ENCODE measurements at places on chromosomes 6 and 20.

GRCh38 chr20:58173930-58174707 lies 54.3 kb downstream of the ANKRD60 start:
- no peak for DNase-seq

- no peak for DNase-seq
These were observed 16.7 kb downstream of the TRMT11 start for GRCh38 chr6:126002755-126003679.

- no peak for DNase-seq
These were observed 51.3 kb downstream of the ADAT2 start for GRCh38 chr6:143399176-143399575.

- no peak for DNase-seq
These were observed 19.9 kb downstream of the PMEPA1 start for GRCh38 chr20:57689745-57690481.

- no peak for DNase-seq
These were observed 95.2 kb downstream of the KIF13A start for GRCh38 chr6:17892097-17892686.

DNA sequence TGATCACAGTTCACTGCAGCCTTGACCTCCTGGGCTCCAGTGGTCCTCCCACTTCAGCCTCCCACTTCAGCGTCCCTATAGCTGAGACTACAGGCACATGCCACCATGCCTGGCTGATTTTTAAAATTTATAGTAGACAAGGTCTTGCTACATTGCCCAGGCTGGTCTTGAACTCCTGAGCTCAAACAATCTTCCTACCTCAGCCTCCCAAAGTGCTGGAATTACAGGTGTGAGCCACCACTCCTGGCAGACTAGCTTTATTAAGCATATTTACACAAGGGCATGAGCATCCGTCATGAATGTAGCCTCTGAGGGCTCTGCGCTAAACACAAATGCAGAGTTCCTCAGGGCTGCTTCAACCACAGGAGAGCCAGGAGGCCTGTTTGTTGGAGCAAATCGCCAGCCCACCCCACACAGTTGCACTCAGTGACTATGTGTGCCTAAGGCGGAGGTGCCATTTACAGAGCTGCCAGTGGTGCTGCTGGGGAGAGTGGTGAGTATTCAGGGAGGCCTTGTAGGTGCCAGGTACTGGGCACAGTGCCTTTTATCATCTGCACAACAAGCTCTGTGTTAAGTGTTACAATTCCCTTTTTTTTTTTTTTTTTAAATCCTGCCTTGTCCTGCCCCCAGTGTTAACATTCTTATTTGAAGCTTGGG lies 78.2 kb downstream of the PSMG4 start:
- no peak for DNase-seq

DNA sequence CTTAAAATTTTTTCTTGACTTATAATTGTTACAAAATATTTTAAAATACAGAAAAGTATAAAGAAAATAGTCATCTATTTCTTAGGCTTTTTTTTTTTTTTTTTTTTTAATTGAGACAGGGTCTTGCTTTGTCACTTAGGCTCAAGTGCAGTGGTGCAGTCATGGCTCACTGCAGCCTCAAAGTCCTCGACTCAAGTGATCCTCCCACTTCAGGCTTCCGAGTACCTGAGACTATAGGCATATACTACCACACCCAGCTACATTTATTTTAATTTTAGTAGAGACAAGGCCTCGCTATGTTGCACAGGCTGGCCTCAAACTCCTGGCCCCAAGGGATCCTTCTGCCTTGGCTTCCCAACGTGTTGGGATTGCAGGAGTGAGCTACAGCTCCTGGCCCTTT lies 5.3 kb upstream of the ACAT2 start:
- DNase-seq: no peak

- DNase-seq: no peak
These were observed 24.6 kb upstream of the HTR1B start for GRCh38 chr6:77487808-77488425.

- no peak for DNase-seq
These were observed 1.1 kb upstream of the TBC1D32 start for GRCh38 chr6:121335087-121336008.

DNA sequence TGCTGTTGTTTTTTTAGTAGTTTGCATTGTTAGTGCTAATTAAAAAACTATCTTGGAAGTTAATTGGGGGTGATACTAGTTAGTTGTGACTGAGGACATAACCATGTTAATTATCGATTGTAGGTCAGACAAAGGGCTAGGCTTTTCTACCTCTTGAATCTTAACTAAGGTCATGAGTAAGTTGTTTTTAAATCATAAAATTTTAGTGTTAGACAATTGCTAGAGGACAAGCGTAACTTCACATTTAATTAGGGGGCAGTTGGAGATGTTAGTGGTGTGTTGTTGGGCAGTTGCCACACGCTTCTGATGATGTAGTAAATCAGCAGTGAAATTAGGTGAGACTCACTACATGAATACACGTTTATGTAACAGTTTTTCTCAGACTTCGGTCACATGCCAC lies 619.1 kb upstream of the FLRT3 start:
- DNase-seq: no peak

DNA sequence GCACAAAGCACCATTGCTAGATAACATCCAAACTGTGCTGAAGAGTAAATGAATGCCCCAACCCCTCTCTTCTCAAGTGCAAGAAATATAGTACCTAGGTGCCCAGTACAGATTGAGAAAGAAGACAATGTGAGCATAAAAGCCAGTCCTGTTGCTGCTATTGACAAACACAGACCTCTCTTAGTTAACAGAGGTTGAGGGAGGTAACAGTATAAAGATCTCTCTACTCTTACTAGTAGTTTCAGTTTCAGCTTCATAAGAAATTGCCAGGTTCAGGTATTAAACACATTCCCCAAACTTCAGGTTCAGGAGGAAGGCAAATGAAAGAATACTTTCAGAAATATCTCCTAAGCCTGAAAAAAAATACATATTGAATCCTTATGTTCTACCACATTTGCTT lies 31.4 kb downstream of the TBC1D32 start:
- DNase-seq: no peak

- no peak for DNase-seq
These were observed 123.2 kb downstream of the BACH2 start for GRCh38 chr6:90173262-90173925.

DNA sequence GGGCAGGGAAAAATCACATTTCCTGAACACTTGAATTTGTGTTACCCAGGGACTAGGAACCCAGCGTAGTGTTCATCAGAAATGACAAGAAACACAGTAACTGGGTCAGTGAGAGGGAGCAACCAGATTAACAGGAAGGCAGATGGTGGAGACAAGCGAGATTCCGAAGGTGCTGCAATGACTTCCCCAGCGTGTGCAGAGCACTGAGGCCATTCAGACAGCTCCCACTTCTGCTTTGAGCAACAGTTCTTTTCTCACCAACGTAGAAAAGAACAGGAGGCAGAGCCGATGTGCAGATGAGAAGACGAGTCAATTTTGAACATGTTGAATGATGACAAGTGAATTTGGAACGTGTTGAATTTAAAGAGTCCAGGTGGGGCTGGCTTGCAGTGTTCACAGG lies 63.1 kb upstream of the IFNGR1 start:
- DNase-seq: no peak

DNA sequence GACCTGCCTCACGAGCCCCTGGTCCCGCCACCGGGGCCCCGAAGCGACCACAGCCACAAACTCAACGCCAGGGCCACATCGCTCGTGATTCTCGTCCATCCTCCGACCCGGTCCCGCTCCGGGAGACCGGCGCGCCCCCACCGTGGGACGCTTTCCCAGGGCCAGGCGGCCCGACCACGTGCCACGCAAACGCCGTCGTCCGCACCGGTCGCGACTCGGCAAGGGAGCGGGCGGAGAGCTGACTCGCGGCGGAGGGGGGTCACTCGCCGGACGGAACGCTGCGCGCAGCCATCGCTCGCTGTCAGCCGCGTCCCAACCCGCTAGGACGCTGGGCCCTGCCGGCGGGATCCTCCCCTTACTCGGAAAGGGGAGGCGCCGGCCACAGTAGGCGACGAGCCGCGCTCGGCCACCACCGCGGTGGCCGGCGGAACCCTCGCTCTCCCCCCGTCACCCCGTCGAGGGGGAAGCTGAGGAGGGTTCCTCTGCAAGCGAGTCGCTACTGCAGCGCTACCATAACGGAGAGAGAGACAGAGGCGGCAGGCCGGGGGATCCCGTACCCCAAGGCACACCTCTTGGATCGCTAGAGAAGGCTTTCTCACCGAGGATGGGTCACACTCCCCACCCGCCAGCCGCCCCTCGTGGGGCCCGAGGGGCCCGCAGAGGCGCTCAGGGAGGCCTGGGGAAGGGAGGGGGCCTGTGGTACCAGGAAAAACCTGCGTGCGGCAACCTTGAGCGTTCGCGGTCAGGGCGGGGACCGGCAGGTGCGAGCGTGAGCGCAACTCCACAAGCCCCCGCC lies 511.8 kb upstream of the ZNF337 start:
- peak; percentile 21 for DNase-seq

DNA sequence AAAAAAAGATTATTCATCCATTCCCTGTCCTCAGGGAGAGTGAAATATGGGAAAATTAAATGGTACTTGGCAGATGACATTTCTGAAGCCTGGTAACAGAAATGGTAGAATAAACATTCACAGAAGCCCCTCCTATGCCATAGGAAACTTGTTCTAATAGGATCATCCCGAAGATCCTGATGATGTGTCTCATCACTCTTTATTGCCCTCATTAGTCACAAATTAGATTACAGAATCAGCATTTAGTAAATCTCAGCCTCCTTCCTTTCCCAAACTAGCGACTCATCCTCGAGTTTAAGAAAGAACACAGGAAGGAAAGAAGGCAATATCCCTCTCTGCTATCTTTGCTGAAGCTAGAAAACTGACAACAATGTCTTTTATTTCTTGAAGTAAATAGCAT lies 154.4 kb downstream of the TMEM200A start:
- DNase-seq: no peak

DNA sequence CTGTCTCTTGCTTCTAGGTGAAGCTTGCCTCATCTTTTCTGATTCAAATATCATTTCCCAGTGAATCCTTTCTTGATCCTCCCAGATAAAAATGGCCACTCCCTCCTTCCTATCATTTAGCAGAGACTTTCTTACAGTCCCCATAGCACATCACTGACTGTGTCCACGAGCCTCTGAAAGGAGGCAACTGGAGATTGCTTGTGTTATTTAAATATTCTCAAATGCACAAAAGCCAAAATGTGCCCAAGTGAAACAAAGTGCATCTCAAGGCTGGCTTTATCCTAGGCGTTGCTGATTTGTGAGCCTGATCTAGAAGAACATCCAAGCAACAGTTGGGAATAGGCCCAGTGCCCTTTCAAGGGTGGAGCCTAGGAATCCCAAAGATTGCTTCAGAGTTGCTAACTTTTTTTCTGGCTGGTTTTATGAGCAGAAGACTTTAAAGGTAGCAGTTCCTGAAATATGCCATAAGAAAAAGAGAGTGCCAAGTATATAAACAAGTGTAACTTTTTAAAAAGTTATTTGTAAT lies 393.6 kb downstream of the CD83 start:
- DNase-seq: no peak

GRCh38 chr20:20839771-20840170 lies 127.3 kb upstream of the RALGAPA2 start:
- DNase-seq: no peak

- no peak for DNase-seq
These were observed 74.9 kb downstream of the ZDHHC14 start for GRCh38 chr6:157455731-157456523.

DNA sequence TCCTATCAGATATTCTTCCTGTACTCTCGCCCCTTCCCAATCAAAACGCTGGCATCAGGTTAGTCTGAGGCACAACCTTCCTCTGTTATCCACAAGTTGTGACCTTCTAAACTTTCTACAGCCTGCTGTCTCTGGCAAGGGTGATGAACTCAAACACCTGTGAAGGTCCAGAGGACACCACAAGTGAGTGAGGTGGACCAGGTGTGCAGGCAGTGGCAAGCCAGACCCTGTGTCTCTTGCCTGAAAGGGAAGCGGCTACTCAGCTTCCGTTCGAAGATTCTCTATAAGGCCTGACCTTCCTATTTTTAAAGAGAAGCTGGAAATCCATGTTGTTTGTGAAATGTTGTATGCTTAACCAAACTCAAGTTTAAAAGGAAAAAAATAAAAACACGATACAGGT lies 36.8 kb downstream of the GCM1 start:
- DNase-seq: no peak

DNA sequence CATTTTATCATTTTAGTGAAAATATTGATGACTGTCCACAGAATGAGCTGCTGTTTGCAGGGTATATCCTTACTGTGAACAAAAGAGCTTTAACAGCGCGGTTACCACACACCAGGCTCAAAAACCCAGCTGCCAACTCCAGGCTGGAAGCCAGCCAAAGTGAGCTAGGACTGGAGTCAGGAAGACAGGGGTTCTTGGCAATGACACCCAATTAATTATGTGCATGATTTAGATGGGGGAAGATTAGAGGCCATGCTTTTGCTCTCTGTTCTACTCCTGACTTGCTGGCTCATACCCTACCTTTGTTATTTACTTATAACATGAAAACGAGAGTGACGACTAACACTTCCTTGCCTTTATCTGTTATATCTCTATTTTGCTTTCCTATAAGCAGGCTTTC lies 128.9 kb upstream of the SHLD1 start:
- DNase-seq: peak; percentile 93

GRCh38 chr20:47319517-47320252 lies 36.8 kb downstream of the ZMYND8 start:
- peak; percentile 96 for DNase-seq

GRCh38 chr20:53623454-53624211 lies 30.0 kb upstream of the ZNF217 start:
- peak; percentile 30 for DNase-seq

DNA sequence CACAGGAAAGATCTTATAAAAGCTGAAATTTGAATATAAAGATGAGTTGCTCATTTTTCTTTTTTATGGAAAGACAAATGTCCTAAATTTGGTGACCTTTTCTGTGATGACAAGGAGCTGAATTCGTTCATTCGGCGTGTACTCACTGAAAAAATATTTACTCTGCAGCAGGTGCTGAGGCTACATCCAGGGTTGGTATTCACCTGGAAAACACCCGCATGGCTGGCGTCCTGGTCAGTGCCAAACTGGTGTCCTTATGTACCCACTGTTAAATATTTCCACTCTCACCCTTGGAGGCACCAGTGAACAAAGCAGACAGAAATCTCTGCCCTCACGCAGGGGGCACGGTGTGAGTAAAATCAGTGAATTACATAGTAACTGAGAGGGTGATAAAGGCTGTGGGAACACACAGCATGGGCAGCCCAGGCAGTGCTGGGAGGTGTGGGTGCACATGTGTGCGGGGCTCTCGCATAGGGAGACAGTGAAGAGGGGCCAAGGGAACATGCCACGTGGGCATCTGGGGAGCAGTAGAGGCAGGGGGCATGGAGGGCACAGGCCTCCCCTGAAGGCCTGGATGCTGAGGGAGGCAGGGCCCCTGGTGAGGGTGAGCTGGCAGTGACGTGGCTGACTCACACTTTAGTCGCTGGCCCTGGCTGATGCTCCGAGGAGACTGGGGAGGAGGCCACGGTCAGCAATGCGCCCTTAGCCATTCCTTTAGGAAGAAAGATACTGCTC lies 89.7 kb downstream of the INSM1 start:
- no peak for DNase-seq

DNA sequence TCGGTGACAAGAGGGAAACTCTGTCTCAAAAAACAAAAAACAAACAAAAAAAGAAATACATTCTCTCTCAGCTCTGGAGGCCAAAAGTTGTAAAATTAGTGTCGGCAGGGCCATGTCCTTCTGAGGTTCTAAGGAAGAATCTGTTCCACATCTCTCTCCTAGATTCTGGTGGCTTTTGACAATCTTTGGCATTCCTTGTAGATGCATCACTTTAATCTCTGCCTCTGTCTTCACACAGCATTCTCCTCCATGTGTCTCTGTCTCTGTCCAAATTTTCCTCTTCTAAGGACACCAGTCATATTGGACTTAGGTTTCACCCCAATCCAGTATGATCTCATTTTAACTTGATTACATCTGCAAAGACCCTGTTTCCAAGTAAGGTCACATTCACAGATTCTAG lies 9.1 kb downstream of the PPP2R5D start:
- DNase-seq: no peak

All from NCI-H510A (cell line).